Muscle of leg (tissue), 16 donors: ENCODE measurements at places on chromosomes 2 and 18. TPM values are rescaled to one million over a fixed set of nuclear protein-coding genes. Genes with fewer than 3 reads are reported as not detected.

SCG2 gene
- polyA plus RNA-seq: not detected

DNA sequence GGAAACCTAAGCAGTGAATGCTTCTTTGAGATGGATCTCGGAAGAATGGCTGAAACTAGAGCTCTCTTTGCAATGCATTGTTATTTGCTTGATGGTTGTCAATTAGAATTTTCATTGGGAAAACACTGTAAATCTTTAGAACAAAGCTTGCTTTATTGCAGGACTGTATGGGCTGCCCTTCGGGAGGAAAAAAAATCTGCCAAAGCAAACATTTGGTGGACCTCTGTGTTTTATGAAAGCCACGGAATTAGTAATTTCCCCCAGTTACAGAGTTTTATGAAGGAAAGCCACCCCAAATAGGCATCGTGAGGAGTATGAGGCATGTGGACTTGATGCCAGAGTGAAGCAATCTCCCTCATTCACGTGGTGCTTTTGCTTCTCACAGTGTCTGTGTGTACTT, 33.5 kb downstream of the RHBDD1 start:
- no peaks in the 10 kb centered on the region for H3K4me1 ChIP-seq
- no peak for DNase-seq
- H3K27ac ChIP-seq: no peak overlapping the region
- H3K27me3 ChIP-seq: no peaks in the 10 kb centered on the region
- H3K4me3 ChIP-seq: no peak overlapping the region

DNA sequence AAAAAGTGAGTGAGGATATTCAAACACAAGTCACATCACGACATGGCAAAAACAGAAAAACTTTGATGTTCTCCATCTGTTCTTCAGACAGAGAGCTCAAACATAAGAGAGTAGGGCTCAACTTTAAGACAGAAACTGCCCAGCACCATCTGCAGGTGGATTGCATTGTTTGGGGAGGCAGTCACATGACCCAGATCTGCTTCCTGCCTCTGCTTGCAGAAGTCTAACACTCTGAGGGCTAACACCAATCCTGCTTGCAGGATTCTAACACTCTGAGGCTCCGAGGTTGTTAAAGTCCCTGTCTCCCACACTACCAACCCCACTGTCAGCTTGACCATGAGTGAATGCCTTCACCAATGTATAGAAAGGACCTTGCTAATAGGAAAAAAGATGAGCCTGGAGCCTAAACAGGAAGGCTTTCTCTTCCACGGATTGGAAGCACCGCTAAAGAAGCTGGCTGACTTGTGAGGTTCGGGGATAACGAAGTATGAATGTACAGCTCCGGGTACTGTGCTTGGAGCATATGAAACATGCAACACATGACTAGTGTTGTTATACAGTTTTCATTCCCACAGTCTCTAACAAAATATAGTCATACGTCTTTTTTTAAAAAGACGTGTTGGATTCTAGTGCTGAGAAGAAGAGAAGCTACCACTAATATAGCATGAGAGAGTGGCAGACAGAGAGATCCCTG, 176.6 kb upstream of the CREB1 start:
- no peaks in the 10 kb centered on the region for H3K36me3 ChIP-seq
- H3K27ac ChIP-seq: no peak overlapping the region
- no peaks in the 10 kb centered on the region for H3K4me1 ChIP-seq
- no peaks in the 10 kb centered on the region for H3K27me3 ChIP-seq
- no peak overlapping the region for H3K4me3 ChIP-seq

GRCh38 chr18:75240433-75240832, 29.8 kb downstream of the TSHZ1 start:
- no peak overlapping the region for H3K27ac ChIP-seq
- no peak for DNase-seq
- H3K27me3 ChIP-seq: no peaks in the 10 kb centered on the region

DNA sequence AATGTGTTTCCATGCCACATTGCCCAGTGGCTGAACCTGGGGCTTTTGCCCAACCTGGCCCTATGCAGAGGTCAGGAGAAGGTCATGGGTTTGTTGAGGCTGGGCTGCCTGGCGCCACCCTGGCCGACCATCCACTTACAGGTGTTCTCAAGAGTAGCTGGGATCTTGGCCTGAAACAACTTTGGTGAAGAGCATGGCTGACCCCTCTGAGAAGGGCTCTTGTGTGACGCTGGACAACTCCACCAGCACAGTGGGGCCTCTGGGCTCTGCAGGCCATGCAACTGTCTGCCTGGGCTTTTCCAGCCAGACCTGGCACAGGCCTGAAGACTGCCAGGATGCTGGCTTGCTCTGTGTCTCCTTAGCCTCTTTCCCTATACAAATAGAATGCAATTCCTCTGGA, 76.4 kb upstream of the ZNG1B start:
- no peak overlapping the region for H3K4me3 ChIP-seq
- peaks cover 16% of the 10 kb centered on the region for H3K4me1 ChIP-seq
- no peaks in the 10 kb centered on the region for H3K27me3 ChIP-seq
- no peaks in the 10 kb centered on the region for H3K36me3 ChIP-seq
- DNase-seq: no peak
